ENCODE measurements at places on chromosomes 1 and 21. TPM values are rescaled to one million over a fixed set of nuclear protein-coding genes. Genes with fewer than 3 reads are reported as not detected.

CYP4A22 gene
- 0.18 TPM for total RNA-seq

CELA2A gene
- not detected for total RNA-seq

KCNH1 gene
- not detected for total RNA-seq

LHX4 gene
- total RNA-seq = not detected
